SJCRH30 (cell line): ENCODE measurements at places on chromosomes 11 and 22. TPM values are rescaled to one million over a fixed set of nuclear protein-coding genes. Genes with fewer than 3 reads are reported as not detected.

UQCR10 gene
- total RNA-seq: 100 and 116 TPM in 2 replicates

SHANK2 gene
- total RNA-seq: 0.02 and 0.15 TPM in 2 replicates

OR6A2 gene
- not detected in 2 replicates for total RNA-seq

ZNF214 gene
- 0.20 and 0.61 TPM in 2 replicates for total RNA-seq

USP35 gene
- 3.0 and 5.1 TPM in 2 replicates for total RNA-seq

ANGPTL5 gene
- not detected in 2 replicates for total RNA-seq

MUC2 gene
- total RNA-seq: 0.06 and 0.08 TPM in 2 replicates

RIBC2 gene
- total RNA-seq: not detected in 2 replicates

BDNF gene
- total RNA-seq: 0.20 and 0.42 TPM in 2 replicates

MMP12 gene
- total RNA-seq: not detected in 2 replicates

PHOX2A gene
- total RNA-seq: not detected in 2 replicates

ARHGEF17 gene
- 7.8 and 12.0 TPM in 2 replicates for total RNA-seq

CDC42BPG gene
- 0.03 and 0.10 TPM in 2 replicates for total RNA-seq

SEPTIN3 gene
- total RNA-seq: 1.1 TPM in 2 replicates

TIMM10B gene
- total RNA-seq: 40.9 and 41.1 TPM in 2 replicates

NLRP10 gene
- total RNA-seq: not detected in 2 replicates

MYO18B gene
- total RNA-seq: 32.4 and 40.6 TPM in 2 replicates

DNAJB7 gene
- total RNA-seq: not detected in 2 replicates

FAM83F gene
- not detected in 2 replicates for total RNA-seq

PANX3 gene
- total RNA-seq: not detected in 2 replicates

UNC93B1 gene
- total RNA-seq: not detected in 2 replicates

GAL3ST3 gene
- total RNA-seq: not detected in 2 replicates

DENND5A gene
- 105 and 113 TPM in 2 replicates for total RNA-seq

ASPHD2 gene
- total RNA-seq: 3.5 and 4.0 TPM in 2 replicates

SCGB2A2 gene
- total RNA-seq: not detected in 2 replicates

OR5A1 gene
- not detected in 2 replicates for total RNA-seq

ACO2 gene
- 50.5 and 51.8 TPM in 2 replicates for total RNA-seq

RAB38 gene
- total RNA-seq: 0.18 TPM in 1 of 2 replicates, not detected in the other

PLA2G3 gene
- total RNA-seq: 0.61 and 0.87 TPM in 2 replicates

OR8B3 gene
- not detected in 2 replicates for total RNA-seq

FBLN1 gene
- total RNA-seq: 19.6 and 21.0 TPM in 2 replicates

CLCF1 gene
- 5.2 and 6.1 TPM in 2 replicates for total RNA-seq

YPEL4 gene
- total RNA-seq: 0.04 TPM in 1 of 2 replicates, not detected in the other

CHRM1 gene
- total RNA-seq: not detected in 2 replicates

LRFN4 gene
- 15.6 and 15.9 TPM in 2 replicates for total RNA-seq

OR8K1 gene
- total RNA-seq: not detected in 2 replicates

C11orf21 gene
- not detected in 2 replicates for total RNA-seq

EIF4ENIF1 gene
- 16.3 and 29.7 TPM in 2 replicates for total RNA-seq

RASGRP2 gene
- total RNA-seq: 0.42 and 0.46 TPM in 2 replicates

OR4A47 gene
- not detected in 2 replicates for total RNA-seq

PNPLA5 gene
- not detected in 2 replicates for total RNA-seq

TBX10 gene
- not detected in 2 replicates for total RNA-seq

PACSIN3 gene
- 26.7 and 29.0 TPM in 2 replicates for total RNA-seq

CRYBB2 gene
- 0.24 and 0.30 TPM in 2 replicates for total RNA-seq

FDXACB1 gene
- 0.77 and 1.2 TPM in 2 replicates for total RNA-seq

NLRP14 gene
- total RNA-seq: not detected in 2 replicates

TMPRSS5 gene
- total RNA-seq: 0.42 and 0.56 TPM in 2 replicates

RBM4 gene
- 154 and 155 TPM in 2 replicates for total RNA-seq

CCDC87 gene
- 0.23 and 0.43 TPM in 2 replicates for total RNA-seq

GLYAT gene
- not detected in 2 replicates for total RNA-seq

OR4A16 gene
- not detected in 2 replicates for total RNA-seq

DNAJC24 gene
- 19.1 and 21.3 TPM in 2 replicates for total RNA-seq

SAA1 gene
- total RNA-seq: not detected in 2 replicates

POU2AF3 gene
- not detected in 2 replicates for total RNA-seq

DAGLA gene
- total RNA-seq: 2.1 and 2.5 TPM in 2 replicates

SLC15A3 gene
- 1.0 and 1.6 TPM in 2 replicates for total RNA-seq
